Renal cortex interstitium (tissue), 15 donors: ENCODE measurements at places on chromosomes 11 and 22. TPM values are rescaled to one million over a fixed set of nuclear protein-coding genes. Genes with fewer than 3 reads are reported as not detected.

GRCh38 chr22:44382116-44383038, 69.6 kb upstream of the SHISAL1 start:
- no peak for DNase-seq

GRCh38 chr22:42922374-42923191, 65.5 kb upstream of the ARFGAP3 start:
- DNase-seq, result no peak

- no peak for DNase-seq
These were observed 426.0 kb downstream of the TBC1D22A start for GRCh38 chr22:47188261-47189055.

DNA sequence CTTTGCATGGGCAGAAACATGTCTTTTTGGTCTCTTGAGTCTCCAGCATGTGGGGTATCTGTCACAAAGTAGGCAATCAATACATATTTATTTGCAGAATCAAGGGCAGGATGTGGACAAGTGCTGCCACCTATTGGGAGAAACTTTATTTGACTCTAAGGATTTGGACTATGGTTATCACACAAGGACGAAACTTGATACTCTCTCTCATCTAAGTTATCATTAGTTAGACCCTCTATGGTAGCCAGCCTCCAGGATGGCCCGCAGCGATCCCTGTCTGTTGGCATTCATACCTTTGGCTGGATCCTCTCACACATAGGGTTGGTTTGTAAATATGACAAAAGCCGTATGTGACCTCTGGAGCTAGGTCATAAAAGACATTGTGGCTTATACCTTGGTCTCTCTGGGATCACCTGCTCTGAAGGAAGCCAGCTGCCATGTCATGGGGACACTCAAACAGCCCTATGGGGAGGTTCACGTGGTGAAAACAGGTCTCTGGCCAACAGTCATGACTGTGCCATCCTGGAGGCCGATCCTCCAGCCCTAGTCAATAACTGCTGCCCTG, 1.1 kb upstream of the FBXO7 start:
- no peak for DNase-seq

- DNase-seq, result no peak
These were observed 10.4 kb downstream of the ADORA2A start for GRCh38 chr22:24437741-24438328.

DNA sequence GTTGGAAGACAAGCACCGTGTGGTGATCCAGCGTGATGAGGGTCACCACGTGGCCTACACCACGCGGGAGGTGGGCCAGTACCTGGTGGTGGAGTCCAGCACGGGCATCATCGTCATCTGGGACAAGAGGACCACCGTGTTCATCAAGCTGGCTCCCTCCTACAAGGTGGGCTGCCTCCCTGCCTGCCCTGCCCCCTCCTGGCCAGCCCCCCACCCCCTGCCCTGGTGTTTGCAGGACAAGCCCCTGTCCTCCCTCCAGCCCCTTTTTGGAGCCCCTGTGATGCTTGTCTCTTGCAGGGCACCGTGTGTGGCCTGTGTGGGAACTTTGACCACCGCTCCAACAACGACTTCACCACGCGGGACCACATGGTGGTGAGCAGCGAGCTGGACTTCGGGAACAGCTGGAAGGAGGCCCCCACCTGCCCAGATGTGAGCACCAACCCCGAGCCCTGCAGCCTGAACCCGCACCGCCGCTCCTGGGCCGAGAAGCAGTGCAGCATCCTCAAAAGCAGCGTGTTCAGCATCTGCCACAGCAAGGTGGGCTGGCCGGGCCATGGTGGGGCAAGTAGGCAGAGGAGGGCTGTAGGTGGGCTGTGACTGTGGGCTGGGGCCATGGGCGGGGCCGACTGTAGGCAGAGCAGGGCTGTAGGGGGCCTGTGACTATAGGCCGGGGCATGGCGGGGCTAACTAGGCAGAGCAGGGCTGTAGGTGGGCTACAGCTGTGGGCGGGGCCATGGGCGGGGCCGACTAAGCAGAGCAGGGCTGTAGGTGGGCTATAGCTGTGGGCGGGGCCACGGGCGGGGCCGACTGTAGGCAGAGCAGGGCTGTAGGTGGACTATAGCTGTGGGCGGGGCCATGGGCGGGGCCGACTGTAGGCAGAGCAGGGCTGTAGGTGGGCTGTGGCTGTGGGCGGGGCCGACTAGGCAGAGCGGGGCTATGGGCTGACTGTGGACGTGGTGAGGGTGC, 13.6 kb downstream of the MUC2 start:
- no peak for DNase-seq

The NARS2 gene
- polyA plus RNA-seq, result 41.6 TPM

The APOBEC3H gene
- polyA plus RNA-seq, result 0.26 TPM

The DEUP1 gene
- polyA plus RNA-seq, result 1.2 TPM
